ENCODE measurements at places on chromosomes 1 and 21. TPM values are rescaled to one million over a fixed set of nuclear protein-coding genes. Genes with fewer than 3 reads are reported as not detected.

RXFP4 gene
- not detected for total RNA-seq

HPCA gene
- total RNA-seq = not detected

THEMIS2 gene
- 21.9 TPM for total RNA-seq

DNA sequence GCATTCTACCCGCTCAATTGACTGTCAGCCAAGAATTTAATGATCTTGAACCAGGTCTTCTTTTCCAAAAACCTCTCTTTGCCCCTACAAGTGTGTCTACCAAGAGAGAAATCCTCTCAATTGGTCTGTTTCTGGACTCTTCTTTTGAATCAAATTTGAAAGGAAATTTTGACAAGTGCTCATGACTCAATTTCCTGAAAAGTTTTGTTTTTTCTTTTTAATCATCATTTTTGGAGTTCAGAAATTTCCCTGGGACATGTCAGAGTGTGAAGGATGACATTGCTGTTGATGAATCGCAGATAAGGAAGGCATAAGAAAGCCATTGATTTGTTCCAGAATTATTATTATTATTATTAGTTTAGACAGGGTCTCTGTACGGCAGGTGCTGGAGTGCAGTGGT lies 88.2 kb upstream of the AKT3 start:
- no peaks in the 10 kb centered on the region for H3K4me1 ChIP-seq
- H3K4me3 ChIP-seq = no peak overlapping the region
- H3K36me3 ChIP-seq = no peaks in the 10 kb centered on the region
- no peaks in the 10 kb centered on the region for H3K27me3 ChIP-seq
- no peak for DNase-seq

GRCh38 chr1:112954945-112955772 lies 837 bp downstream of the SLC16A1 start:
- no peaks in the 10 kb centered on the region for H3K27me3 ChIP-seq
- peaks cover 55% of the 10 kb centered on the region for H3K4me1 ChIP-seq
- peak; percentile 88 for DNase-seq
- no peaks in the 10 kb centered on the region for H3K36me3 ChIP-seq

DNA sequence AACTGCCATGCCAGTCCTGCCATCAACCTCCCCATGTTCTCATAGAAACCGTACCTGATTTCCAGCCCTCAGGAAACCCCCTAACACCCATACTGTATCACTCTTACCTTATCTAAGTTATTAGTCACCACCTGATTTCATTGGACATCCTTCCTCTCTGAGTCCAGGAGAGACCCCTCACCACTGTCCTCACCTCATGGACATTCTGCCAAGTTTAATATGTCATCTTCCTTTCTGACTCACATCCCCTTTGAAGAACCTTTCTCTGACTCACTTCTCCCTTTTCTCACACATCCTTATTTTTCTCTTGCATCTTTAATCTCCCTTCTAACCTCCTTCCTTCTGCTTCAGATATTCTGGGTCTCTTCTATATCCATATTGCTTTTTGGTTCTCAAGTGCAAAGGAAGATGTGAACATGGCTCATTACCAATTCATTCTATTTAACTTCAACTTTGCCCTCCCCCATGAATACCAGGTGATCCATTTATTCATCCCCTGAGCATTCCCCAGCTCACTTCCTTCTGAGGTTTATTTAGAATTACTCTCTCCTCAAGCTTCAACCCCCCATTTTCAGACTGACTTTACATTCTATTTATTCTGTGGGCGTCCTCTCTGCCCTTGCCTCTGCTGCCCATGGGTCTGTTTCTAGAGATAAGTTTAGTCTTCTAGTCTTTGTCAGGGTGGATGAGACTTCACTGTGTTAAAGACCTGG lies 206.8 kb upstream of the ESRRG start:
- no peaks in the 10 kb centered on the region for H3K27me3 ChIP-seq
- no peaks in the 10 kb centered on the region for H3K4me1 ChIP-seq
- DNase-seq = no peak
- H3K36me3 ChIP-seq = no peaks in the 10 kb centered on the region
- no peak overlapping the region for H3K4me3 ChIP-seq
- no peak overlapping the region for H3K27ac ChIP-seq
